ENCODE measurements at places on chromosomes 4 and X.

- no peak for DNase-seq
Measured at GRCh38 chr4:26462874-26463273, 27.4 kb downstream of the CCKAR start.

- no peak for DNase-seq
Measured at GRCh38 chrX:53421125-53421524, 1.3 kb downstream of the SMC1A start.

DNA sequence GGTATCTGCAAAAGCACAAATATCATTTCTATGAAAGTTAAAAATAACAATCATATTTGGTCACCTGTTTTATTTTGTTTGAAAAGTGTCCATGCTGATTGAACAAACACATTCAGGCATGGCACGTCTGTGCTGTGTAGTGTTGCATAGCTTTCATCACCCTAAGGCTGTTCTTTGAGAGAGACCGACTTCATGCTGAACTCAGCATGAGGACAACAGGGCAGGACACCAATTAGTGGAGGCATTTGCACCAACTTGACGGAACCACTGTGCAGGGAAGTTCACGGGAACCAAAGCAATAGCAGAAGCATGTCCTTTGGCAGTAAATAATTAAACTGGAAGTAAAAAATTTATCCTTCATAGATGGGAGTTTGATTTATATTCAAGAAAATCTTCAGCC, 158.4 kb upstream of the SLC7A11 start:
- no peak for DNase-seq

DNA sequence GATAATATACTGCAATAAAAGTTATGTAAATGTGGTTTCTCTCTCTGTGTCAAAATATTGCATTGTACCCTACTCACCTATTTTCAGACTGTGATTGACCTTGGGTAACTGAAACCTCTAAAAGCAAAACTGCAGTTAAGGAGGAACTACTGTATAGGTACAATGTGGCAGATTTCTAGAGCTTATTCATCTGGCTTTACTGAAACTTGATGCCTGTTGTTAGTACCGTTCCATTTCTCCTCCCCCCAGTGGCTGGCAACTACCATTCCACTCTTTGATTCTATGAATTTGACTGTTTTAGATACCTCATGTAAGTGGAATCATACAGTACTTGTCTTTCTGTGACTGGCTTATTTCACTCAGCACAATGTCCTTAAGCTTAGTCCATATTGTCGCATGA, 61.9 kb downstream of the HOPX start:
- no peak for DNase-seq

All from stimulated activated CD8-positive, alpha-beta memory T cell treated with anti-CD3 and anti-CD28 coated beads, Interleukin-4, amount 100 ng/mL, for 4 hours (primary cell).